ENCODE measurements at places on chromosomes 1 and 21. TPM values are rescaled to one million over a fixed set of nuclear protein-coding genes. Genes with fewer than 3 reads are reported as not detected.

The RXRG gene
- polyA plus RNA-seq, result 42.1 TPM

The RHD gene
- 0.48 TPM for polyA plus RNA-seq

The ZNF644 gene
- 45.1 TPM for polyA plus RNA-seq

The ZNF683 gene
- not detected for polyA plus RNA-seq

The FCGR3B gene
- polyA plus RNA-seq, result 0.68 TPM

The RCSD1 gene
- polyA plus RNA-seq, result 36.7 TPM

The PPM1J gene
- polyA plus RNA-seq, result 2.0 TPM

The PDC gene
- 0.11 TPM for polyA plus RNA-seq
